ENCODE measurements at places on chromosomes 1 and 21.

GRCh38 chr1:246814890-246815289 lies 90.7 kb downstream of the SCCPDH start:
- no peak for DNase-seq

- DNase-seq = no peak
Measured at GRCh38 chr1:39110882-39111281, 84.7 kb downstream of the NDUFS5 start.

DNA sequence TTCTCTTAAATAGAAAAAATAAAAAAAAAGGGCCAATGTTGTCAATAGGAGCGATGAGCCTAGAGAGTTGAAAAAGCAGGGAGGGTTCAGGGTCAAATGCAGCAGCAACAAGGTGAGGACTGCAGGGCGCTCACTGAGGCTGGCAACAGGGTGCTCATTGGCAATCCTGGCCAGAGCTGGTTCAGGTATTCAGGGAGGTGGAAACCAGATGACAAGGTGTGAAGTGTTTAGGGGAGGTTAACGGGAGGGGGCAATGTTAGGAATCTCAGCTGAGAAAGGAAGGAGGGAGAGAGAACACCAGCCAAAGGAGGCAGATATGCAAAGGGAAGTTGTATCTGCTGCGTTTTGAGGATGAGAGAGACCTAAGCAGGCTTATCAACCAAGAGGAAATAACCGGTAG lies 129.8 kb upstream of the DAB1 start:
- no peak for DNase-seq

DNA sequence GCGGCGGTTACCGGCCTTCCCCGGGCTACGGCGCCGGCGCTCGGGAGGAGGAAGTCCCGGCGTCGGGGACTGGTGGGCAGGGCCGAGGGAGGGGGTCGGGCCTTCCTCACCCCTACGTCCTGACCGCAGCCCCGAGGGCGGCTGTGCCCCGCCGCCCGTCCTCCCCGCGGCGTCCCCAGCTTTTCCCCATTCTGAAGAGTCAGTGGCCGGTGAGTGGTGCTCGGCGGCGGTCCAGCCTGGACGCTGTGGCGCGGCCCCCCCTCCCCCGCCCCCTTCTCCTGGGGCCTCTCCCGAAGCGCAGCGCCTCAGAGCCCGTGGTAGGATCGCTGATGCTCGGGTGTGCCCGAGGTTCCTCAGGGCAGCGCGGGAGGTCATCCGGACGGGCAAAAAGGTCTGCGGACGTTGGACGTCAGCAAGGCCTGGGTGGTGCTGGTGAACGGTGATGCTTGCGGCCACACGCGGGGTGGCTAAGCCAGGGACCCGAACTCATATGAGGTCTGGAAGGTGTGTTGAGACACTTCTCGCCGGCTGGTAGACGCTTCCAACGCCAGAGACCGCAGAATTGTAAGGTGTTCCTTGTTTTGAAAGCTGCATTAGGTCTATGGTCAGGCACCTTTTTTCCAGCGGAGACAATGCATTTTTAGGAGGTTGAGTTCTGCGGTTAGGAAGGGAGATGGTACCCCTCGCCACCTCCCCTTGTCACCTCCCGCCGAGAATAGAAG lies 725 bp downstream of the SLC25A33 start:
- DNase-seq = peak; percentile 66

- DNase-seq = no peak
Measured at GRCh38 chr1:51469518-51469917, 49.5 kb downstream of the EPS15 start.

- DNase-seq = no peak
Measured at GRCh38 chr1:40981691-40982448, 2.4 kb downstream of the CTPS1 start.

Measured in CD4-positive, alpha-beta T cell treated with Interleukin-1 beta for 1 hour (primary cell).